Astrocyte (in vitro differentiated cells and primary cell): ENCODE measurements at places on chromosomes 11 and 22.

GRCh38 chr11:118898400-118899295, 15.0 kb downstream of the CXCR5 start:
- no peak for DNase-seq

GRCh38 chr11:115193914-115194801, 310.1 kb downstream of the CADM1 start:
- DNase-seq: peak; percentile 26

GRCh38 chr11:83691451-83691950, 405.3 kb upstream of the CCDC90B start:
- DNase-seq: no peak

GRCh38 chr22:46446799-46447198, 90.6 kb downstream of the CELSR1 start:
- no peak for DNase-seq

DNA sequence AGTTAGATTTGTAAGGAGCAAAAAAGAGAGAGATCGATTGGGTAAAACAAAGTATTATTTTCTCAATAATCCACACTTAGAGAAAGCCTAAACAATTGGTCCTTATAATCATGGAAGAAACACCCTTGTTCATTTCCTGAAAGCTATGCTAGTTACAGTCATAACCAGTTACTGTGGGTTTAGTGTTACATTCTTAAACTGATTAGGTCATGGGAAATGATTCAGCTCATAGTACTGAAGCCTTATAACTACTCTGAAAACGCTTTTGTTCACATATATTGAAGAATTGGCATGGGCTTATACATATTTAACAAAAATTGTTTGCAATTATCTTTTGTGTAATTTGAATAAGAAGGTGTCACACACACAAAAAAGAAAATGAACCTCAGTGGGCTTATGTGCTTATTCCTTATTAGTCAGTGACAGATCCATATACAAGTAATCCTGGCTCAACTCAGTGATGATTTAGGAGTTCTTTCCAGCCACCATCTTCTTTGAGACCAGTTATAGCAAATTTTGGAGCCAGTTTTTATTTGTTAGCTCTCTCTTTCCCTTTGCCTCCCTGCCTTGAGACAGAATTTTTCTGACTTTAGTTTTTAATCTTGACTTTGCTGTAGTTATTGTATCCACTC, 198.5 kb upstream of the CTSC start:
- DNase-seq: peak; percentile 96

DNA sequence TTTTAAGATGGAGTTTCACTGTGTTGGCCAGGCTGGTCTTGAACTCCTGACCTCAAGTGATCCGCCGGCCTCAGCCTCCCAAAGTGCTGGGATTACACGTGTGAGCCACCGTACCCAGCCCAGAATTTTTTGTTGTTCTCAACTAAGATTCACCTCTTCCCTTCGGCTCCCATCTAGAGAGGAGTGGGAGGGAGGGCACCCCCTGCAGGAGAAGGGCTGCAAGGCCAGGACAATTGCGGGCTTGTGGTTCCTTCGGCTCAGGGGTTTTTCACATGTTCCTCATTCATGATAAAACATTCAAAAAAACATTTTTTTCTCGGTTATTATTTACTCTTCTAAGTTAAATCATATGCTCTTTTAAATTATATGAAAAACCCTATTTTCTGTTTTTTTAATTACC, 201.1 kb upstream of the LRRC4C start:
- no peak for DNase-seq

- DNase-seq: peak; percentile 47
Observed at GRCh38 chr22:39254789-39255298, 10.1 kb upstream of the PDGFB start.

DNA sequence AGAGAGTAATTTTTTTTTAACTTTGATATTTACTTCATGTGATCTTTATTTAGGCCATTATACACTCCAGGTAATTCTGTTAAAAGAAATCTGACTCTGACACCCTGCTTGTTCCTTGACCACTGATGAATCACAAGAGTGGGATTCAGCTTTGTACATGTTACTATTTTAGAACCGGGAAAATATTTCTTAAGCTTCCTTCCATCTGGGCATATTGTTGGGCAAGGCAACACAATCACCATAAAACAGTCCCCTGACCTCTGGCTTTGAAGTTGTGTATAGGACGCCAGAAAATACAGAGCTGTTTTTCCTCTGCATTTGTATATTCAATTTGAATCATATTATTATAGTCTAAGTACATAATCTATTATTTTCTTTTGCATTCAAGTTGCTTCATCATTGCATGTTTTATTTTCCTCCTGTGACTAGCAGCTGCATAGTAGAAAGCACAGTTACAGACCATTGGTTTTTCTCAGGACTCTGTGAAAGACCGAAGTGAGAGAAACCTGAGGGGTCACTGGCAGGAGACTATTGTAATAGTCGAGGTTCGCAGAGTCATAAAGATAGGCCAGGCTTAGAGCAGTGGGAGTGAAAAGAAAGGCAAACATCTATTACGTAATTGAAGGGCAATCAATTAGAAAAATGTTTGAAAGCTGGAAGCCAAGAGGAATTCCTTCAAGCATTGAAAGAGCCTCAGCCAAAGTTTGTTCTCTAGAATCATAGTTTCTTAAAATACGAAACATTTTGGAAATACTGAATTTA, 51.8 kb upstream of the SLC36A4 start:
- DNase-seq: no peak

- DNase-seq: no peak
Observed at GRCh38 chr11:119167933-119168332, 592 bp upstream of the NLRX1 start.

DNA sequence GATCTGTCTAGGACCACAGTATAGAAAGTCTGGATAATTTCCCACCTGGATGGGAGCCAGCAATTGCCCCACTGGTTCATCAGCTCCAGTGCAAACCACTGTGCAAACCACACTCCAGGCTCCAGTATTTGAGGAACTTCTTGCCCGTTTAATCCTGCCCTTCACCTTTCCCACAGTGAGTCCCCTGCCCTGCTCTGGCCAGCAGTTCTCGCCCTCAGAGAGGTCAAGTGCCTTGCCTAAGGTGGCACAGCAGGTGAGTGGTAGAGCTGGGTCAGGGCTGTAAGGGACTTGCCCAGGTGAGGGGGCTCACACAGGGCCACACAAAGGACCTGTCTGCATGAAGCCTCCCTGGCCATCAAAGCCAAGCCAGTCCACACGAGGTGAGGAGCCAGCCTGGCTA, 24.1 kb downstream of the MS4A10 start:
- DNase-seq: no peak

GRCh38 chr22:48929276-48929790, 898.3 kb downstream of the BRD1 start:
- DNase-seq: no peak

DNA sequence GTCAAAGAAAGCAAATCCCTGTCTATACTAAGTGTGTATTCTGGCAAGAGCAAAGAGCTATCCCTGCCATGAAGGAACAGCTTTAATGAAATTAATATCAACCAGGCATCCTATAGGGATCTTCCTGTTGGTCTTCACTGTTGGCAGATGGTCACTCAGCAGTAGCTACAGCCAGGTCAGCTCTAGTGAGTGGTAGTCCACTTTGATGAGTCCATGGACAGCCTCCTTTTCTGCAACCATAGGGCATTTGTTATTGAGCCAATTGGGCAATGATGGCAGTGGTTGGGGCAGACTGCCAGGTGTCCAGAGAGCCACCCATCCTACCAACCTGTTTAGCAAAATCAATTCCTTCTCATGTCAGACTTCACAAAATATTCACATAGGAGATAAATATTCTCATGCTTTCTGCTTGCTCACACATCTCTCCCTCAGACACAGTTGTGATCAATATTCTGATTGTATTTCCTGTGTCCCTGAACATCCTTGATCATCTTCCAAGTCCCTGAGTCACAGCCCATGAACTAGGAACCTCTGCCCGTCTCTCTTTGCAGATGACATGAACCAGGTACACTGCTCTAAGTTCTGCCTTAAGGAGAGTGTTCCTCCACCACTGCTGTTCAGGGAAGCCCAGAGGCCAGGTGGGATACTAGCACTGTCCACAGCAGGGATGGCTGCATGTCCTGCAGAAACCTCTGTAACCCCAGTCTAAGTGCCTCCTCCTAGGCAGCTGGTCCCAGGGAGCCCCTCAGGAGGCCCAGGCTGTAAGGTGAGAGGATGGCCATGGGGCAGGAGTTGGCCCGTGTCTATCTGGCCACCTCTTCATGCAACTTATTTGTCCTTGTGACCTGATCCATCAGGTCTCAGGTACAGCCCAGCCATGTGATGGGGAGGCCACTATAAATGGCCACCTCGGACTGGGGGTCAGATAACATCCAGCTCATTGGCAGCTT, 74.2 kb upstream of the IGLL5 start:
- DNase-seq: no peak

DNA sequence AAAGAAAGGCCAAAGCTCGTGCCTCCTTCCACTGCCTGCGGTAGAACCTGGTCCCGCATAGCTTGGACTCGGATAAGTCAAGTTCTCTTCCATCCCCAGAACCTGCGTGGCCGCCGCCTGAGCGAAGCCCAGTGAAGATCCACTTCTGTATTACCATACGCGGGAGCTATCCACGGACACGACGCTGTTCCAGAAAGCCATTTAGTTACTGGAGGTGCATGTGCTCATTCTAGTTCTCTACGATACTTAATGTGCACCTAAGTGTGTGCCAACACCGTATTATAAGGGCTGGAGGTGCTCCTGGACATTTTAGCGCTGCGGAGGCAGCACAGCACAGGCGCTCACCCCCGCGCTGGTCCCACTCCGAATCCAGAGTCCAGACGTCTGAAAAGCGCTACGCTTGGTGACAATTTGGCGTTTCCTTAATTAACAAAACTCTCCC, 1.4 kb downstream of the WT1 start:
- DNase-seq: no peak

DNA sequence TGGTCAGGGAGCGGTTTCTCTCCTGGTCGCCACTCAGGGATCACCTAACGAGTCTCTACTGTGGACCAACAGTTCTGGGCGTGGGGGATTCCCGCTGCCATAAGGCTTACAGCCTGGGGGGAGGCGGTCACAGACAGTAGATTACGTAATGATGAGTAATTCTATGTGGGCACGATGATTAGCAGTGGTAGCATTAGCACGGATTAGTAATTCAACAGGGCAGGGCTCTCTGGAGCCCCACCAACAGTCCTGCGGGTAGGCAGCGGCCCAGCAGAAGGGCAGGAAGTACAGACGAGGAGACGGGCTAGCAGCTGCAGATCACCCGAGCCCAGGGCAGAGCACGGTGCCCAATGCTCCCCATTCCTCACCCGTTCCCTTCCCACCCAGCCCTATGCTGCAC, 3.6 kb downstream of the SHISAL1 start:
- peak; percentile 95 for DNase-seq

- DNase-seq: no peak
Observed at GRCh38 chr11:113977701-113978100, 2.8 kb downstream of the HTR3A start.

DNA sequence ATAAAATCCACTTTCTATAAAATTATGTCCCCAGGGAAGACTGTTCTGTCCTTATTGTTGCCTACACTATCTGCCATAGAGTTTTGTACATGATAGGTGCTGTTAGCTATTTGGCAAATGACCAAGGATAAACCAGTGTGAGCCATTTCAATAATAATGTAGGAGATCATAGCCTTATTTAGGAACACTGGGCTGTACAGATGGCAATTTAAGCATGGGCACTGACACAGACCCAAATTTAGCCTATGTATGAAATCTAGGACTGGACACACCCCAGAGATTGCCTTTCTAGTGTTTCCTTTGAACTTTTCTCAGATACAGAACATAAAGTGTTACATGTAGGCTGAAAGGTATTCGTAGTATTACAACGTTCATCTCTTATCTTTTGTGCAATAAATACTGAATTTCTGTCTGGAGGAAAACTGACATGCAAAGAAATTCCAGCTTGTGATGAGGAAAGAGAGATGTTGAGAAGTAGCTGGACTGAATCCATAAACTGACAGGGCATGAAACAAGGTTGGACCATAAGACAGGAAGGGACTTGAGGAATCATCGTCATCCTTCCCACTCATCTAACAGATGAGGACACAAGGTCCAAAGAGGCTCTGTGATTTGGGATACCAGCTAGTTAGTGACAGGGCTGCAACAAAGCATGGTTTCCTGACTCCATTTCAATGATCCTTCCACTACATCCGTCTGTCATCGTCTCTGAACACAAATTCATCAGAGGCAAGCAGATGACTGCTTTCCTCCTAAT, 60.3 kb downstream of the TMPRSS5 start:
- no peak for DNase-seq

GRCh38 chr22:35475545-35475944, 65.1 kb upstream of the RASD2 start:
- no peak for DNase-seq

GRCh38 chr11:73671701-73672100, 25.3 kb downstream of the PLEKHB1 start:
- no peak for DNase-seq

DNA sequence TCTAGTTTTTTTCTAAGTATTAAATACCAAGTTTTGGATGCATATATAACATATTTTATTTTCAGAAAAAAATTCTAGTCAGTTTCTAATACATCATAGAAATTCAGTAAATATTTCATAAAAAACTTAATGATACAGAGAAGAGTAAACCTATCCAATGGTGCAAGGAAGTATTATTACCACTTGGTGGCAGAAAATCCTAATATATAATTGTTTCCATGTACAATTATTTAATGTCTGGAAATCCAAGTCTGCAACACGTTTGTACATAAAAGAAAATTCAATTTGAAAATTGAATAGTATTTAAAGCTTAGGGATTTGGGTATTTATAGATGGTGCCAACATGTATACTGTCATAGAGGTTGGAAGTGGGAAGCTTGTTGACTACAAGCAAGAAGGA, 127.0 kb downstream of the TRPC6 start:
- DNase-seq: no peak

GRCh38 chr11:101126551-101127196, 2.9 kb downstream of the PGR start:
- no peak for DNase-seq

- no peak for DNase-seq
Observed at GRCh38 chr22:44752285-44753188, at the start of gene ARHGAP8. TSS of gene ARHGAP8 (plus strand) at chr22:44752575. CDS start at chr22:44786528, 33,953 bp downstream.

DNA sequence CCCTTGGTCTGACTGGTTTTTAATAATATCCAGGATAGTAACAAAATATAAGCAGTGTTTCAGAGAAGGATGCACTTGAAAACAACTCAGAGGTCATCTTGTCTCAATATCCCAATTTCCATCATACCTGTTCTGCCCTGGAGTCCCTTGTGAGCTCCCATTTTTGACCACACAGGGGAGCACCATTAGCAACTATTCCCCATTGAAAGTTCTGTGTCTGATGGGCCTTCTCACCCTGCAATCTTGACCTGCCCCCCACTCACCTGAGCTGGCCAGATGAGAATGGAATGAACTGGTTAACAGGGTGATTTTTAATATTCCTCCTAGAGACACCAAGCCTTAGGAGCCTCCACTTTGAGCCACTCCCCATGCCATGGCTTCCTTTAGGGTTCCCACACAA, 3.8 kb upstream of the CAPN5 start:
- no peak for DNase-seq

- DNase-seq: no peak
Observed at GRCh38 chr22:33224841-33225240, 166.7 kb upstream of the SYN3 start.

GRCh38 chr22:42367980-42368378, 64.2 kb downstream of the NFAM1 start:
- no peak for DNase-seq
